Suprapubic skin (tissue), 4 donors: ENCODE measurements at places on chromosomes 2 and 18.

GRCh38 chr18:54786206-54786605 is 42.1 kb upstream of the RAB27B start:
- H3K27ac ChIP-seq: no peak overlapping the region
- H3K36me3 ChIP-seq: no peaks in the 10 kb centered on the region
- no peak for DNase-seq
- H3K27me3 ChIP-seq: no peaks in the 10 kb centered on the region

- H3K4me3 ChIP-seq: no peak overlapping the region
- H3K27me3 ChIP-seq: no peaks in the 10 kb centered on the region
- H3K36me3 ChIP-seq: no peaks in the 10 kb centered on the region
- H3K4me1 ChIP-seq: peaks cover 6% of the 10 kb centered on the region
Observed at GRCh38 chr2:60858897-60859311, 22.5 kb upstream of the REL start.

DNA sequence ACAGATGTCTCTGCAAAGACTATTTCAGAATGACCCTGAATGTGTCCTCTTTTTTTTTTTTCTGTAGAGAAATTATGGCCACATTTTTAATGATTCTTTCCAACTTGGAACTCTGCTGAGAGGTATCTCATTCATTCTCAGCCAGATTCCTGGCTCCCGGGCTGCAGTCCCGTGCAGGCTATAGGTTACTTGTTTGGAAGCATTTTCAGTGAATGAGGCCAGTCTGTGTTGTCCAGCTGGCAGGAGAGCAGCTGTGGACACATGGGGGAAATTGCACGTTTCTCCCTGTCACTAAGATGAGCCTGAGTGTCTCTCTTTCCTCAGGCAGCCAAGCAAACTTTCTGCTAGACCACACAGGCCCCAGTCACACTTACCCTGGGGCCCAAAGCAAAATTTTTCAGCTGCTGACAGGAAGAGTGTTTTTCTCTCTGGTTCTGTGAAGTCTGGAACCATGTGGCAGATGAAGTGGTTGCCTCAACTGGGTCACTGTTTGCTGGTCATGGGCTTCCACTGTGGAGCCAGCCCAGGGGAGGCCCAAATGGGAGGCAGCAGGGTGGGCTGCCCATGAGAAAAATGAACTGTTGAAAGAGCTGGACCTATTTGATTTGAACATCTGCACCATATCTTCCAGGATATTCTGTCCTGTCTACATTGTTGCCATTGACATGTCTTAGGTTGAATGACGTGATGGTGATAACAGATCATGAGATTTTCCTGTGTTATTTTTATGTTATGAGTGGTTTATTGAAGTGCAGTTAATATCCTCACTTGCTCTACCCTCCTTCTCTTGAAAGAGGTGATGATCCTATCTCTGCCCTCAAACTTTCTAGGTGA is 431.2 kb downstream of the LPIN1 start:
- DNase-seq: no peak
- no peaks in the 10 kb centered on the region for H3K36me3 ChIP-seq
- H3K4me1 ChIP-seq: peaks cover 20% of the 10 kb centered on the region
- no peak overlapping the region for H3K27ac ChIP-seq
- no peak overlapping the region for H3K4me3 ChIP-seq
- peaks cover 3% of the 10 kb centered on the region for H3K27me3 ChIP-seq

- DNase-seq: no peak
- no peak overlapping the region for H3K4me3 ChIP-seq
- no peaks in the 10 kb centered on the region for H3K4me1 ChIP-seq
- no peaks in the 10 kb centered on the region for H3K27me3 ChIP-seq
Observed at GRCh38 chr2:29334706-29335105, 219.5 kb downstream of the CLIP4 start.

- no peaks in the 10 kb centered on the region for H3K36me3 ChIP-seq
- no peak overlapping the region for H3K27ac ChIP-seq
- H3K4me1 ChIP-seq: no peaks in the 10 kb centered on the region
- DNase-seq: no peak
Observed at GRCh38 chr2:33812707-33813106, 213.6 kb upstream of the FAM98A start.

GRCh38 chr2:28629910-28630309 is 121.7 kb upstream of the PPP1CB start:
- H3K27ac ChIP-seq: no peak overlapping the region
- no peaks in the 10 kb centered on the region for H3K27me3 ChIP-seq
- peaks cover 32% of the 10 kb centered on the region for H3K4me1 ChIP-seq
- H3K4me3 ChIP-seq: no peak overlapping the region

- no peak overlapping the region for H3K27ac ChIP-seq
- peaks cover 26% of the 10 kb centered on the region for H3K4me1 ChIP-seq
- no peaks in the 10 kb centered on the region for H3K36me3 ChIP-seq
- no peaks in the 10 kb centered on the region for H3K27me3 ChIP-seq
- no peak overlapping the region for H3K4me3 ChIP-seq
Observed at GRCh38 chr2:54207666-54208195, 48.3 kb downstream of the TSPYL6 start.

DNA sequence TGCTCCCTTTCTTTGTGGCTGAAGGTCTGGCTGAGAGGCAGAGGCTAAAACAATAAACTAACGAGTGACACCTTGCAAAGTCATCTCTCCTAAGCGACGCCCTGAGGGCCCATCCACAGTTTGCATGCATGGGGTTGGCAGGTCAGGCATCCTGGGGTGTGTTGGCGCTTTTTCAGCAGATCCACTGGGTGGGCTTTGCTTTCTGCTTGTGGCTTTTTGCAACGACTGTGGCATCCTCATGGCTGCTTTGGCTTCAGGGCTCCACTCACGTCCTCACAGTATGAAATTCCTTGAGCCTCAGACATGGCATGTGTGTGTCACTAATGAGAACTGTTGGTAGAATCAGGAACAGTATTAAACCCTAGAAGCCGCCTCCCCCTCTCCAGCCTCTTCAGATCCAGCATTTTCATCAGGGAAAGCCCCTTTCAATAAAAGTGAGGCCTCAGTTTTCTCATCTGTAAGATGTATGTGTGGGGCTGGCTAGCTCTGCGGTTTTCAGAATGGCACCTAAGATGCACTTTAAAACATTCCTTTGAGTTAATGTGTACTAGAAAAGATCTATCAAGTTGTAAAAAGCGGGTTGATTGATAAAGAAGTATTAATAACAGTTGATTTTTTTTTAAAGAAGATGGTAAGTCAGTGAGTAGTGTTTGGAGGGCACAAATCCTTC is 72.5 kb downstream of the SH3BP4 start:
- no peak overlapping the region for H3K4me3 ChIP-seq
- H3K4me1 ChIP-seq: peaks cover 43% of the 10 kb centered on the region
- no peaks in the 10 kb centered on the region for H3K36me3 ChIP-seq
- H3K27me3 ChIP-seq: no peaks in the 10 kb centered on the region
- H3K27ac ChIP-seq: no peak overlapping the region

DNA sequence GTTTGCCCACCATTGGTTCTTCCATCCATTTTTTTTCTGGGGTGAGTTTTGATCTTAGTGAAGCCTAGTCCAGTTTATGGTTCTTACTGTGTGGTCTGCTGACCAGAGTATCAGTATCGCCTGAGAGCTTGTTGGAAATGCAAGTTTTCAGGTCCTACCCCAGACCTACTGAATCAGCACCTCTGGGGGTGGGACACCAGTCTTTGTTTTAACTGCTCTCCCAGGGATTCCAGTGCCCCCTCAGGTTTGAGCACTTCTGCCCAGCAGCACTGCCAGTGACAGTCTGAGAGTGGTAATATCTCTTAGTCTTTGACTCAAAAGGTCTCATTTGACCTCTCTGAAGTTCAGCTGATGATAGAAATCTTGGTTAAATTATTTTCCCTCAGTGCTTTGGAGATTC is 269.3 kb downstream of the ALPK2 start:
- H3K4me3 ChIP-seq: no peak overlapping the region
- no peaks in the 10 kb centered on the region for H3K27me3 ChIP-seq
- no peaks in the 10 kb centered on the region for H3K4me1 ChIP-seq
- no peak for DNase-seq
- H3K27ac ChIP-seq: no peak overlapping the region

GRCh38 chr2:100365434-100365833 is 43.1 kb upstream of the LONRF2 start:
- no peak for DNase-seq
- no peaks in the 10 kb centered on the region for H3K4me1 ChIP-seq
- H3K27ac ChIP-seq: no peak overlapping the region
- no peaks in the 10 kb centered on the region for H3K27me3 ChIP-seq

GRCh38 chr2:210302326-210302725 is 12.6 kb downstream of the MYL1 start:
- no peaks in the 10 kb centered on the region for H3K4me1 ChIP-seq
- H3K27me3 ChIP-seq: no peaks in the 10 kb centered on the region
- no peak overlapping the region for H3K4me3 ChIP-seq
- no peak for DNase-seq
- H3K27ac ChIP-seq: no peak overlapping the region

DNA sequence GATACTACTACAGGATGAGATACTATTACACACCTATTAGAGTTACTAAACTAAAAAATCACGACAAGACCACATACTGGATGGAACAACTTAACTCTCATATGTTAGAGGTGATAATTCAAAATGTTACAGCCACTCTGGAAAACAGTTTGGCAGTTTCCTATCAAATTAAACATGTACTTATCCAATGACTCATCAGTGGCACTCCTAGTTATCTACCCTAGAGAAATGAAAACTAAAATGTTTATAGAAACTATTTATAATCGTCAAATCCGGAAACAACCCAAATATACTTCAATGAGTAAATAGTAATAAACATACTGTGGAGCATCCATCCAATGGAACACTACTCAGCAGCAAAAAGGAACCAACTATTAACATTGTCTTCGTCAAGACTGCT is 137.0 kb upstream of the RBBP8 start:
- H3K27me3 ChIP-seq: no peaks in the 10 kb centered on the region
- H3K27ac ChIP-seq: no peak overlapping the region
- H3K4me3 ChIP-seq: no peak overlapping the region
- DNase-seq: no peak
- peaks cover 15% of the 10 kb centered on the region for H3K4me1 ChIP-seq

DNA sequence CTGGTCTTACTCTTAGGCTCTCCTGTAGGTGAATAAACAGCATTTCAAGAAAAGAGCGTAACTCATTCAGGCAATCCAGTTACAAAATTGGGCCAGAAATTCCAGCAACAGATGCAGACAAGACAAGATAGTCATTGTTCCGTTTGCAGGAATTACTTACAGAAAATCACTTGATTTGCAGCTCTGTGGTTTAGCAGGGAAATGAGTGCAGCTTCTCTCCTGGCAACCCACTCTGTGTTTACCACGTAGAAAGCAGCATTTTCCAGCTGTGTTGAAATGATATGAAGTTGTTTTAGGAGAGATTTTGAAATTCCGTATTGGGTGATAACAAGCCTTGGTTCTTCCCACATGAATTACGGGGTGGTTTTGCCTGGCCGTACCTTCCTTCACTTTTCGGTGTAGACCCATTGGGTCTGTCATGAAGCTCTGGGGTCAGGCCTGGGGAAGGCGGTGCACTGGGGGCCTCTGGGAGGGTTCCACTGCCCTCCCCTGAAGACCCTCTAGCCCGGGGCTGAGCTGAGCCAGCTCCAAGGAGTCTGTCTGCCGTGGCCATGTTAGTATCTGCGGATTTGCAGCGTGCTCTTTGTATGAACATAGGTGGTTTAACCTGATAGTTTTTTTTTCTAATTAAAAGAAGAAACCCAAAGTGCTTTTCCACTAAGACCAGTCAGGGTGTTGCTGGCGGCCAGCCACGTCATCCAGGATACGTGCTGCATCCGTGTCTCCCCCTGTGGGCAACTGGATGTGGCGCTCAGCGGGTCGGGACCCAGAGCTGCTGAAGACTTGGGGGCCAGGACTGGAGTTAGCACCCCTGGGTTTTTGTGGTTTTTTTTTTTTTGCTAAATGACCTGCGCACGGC is 58.9 kb upstream of the KCNG2 start:
- DNase-seq: peak; percentile 30
- peaks cover 80% of the 10 kb centered on the region for H3K36me3 ChIP-seq
- H3K27me3 ChIP-seq: no peaks in the 10 kb centered on the region
- no peak overlapping the region for H3K4me3 ChIP-seq
- no peak overlapping the region for H3K27ac ChIP-seq

DNA sequence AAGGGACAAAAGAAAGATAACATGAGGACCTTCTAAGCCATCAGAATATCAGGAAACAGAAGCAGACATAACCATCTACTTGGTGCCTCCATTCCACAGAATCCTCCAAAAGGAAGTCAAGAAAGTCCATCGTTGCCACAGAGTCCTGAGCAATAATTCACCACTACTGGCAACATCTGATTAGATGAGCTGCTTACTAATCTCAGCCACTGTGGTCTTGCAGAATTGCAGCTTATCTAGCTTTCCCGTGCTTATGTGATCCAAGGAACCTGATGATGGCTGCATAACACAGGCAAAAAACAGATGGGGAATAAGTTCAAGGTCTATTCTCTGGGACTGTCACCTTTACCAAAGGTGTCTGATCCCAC is 278.5 kb downstream of the AFF3 start:
- H3K27me3 ChIP-seq: no peaks in the 10 kb centered on the region
- H3K36me3 ChIP-seq: no peaks in the 10 kb centered on the region
- no peak overlapping the region for H3K27ac ChIP-seq
- no peak for DNase-seq
- no peaks in the 10 kb centered on the region for H3K4me1 ChIP-seq

DNA sequence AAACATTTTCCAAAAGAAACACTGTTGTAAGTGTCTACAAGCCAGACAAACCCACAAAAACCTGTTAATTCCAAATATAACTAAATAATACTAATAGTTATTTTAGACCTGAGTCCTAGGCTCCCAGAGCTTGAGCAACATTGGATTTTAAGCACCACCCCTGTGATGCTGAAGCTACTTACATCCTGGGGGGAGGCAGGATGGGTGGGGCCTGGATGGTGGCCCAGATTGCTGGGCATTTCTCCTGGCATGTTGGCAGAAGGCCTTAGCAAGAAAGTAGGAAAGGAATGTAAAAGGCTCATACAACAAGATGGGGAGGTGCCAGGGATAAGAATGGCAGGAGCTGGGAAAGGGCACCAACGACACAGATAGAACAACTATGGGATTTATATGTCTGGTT is 50.7 kb upstream of the OTX1 start:
- H3K4me3 ChIP-seq: no peak overlapping the region
- no peaks in the 10 kb centered on the region for H3K4me1 ChIP-seq
- peaks cover 34% of the 10 kb centered on the region for H3K36me3 ChIP-seq
- DNase-seq: no peak

DNA sequence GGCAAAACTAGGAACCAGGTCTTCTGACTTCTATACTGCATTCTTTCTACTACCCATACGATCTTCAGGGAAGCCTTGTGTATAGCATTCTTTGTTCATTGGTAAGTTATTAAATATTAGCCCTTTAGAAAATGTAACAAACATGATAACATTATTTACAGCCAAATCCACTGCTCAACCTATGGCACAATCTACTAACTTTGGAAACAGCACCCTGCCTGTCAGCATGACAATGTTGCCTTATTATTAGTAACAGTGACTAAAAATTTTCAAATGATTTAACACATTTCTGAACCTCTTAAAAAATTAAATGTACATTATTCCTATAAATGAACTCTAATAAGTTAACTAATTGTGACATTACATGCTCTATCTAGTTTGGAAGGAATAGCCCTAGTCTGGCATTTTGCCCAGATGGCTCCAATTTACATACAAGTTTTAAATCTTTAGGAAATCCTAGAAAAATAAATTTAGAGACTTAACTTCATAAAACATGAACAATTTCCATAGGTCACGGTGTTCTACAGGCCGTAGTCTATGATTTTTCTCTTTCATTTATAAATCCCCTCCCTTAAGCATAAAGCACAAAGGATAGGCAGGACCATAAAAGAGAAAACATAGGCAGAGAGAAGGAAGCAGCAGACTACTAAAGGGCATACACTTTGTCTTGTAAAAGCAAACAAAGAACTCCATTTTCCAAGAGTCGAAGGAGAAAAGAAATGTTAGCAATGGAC is 33.7 kb downstream of the YES1 start:
- no peaks in the 10 kb centered on the region for H3K36me3 ChIP-seq
- no peaks in the 10 kb centered on the region for H3K27me3 ChIP-seq
- H3K4me3 ChIP-seq: no peak overlapping the region
- DNase-seq: no peak
- no peak overlapping the region for H3K27ac ChIP-seq
